ENCODE measurements at places on chromosomes 5 and 9. TPM values are rescaled to one million over a fixed set of nuclear protein-coding genes. Genes with fewer than 3 reads are reported as not detected.

- DNase-seq: no peak
Measured at GRCh38 chr9:4762886-4763541, 22.0 kb upstream of the AK3 start.

DNA sequence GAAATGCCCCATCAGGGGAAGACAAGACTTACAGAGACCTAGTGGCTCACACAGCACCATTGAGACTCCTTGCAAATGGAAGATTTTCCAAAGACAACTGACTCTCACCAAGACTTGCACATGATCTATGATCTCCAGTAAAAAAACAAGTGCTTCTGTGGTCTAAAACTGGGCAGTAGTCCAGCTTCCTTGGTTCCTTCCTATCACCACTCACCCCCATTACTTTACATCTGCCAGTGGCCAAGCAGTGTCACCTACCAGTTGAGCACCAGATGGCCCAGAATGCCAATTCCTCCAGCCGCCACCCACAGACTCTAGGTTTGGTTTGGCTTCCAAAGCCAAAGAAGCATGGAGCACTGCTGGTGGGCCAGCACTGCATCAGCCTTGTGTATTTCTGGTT, 47.7 kb downstream of the SH3TC2 start:
- DNase-seq: no peak

DNA sequence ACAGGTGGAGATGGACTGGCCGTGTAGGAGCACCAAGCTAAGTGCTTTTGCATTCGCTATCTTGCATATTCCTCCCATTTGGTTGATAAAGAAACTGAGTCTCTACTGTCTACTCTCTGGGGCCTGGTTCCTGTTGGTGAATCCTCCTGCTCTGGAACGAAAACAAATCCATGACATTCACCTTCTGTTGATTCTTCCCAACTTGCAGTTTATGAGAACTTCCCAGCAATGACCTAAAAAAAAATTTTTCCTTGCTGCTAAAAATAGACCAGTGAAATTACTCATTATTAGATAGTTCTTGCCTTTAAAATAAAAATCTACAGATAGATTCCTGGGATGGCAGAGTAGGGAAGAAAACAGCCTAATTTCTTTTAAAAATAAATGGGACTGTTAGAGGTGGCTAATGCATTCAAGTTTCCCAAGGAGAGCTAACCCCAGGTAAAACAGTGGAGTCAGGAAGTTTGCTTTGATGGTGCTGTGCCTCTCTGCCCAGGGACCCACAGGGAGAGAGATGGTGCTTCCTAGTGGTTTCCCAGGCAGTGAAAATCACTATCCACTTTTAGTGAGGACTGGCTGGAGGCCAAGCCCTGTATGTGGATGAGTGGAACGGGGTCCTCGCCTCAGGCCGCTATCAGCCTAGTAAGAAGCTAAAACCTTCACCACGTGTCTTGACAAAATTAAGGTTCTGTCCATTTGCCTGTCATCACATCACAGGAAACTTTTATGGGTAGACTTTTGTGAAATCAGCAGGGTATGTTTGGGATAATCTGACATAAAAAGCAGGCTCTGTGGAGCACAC, 68.4 kb upstream of the NR3C1 start:
- no peak for DNase-seq

GRCh38 chr9:134948149-134948548, 30.4 kb upstream of the FCN1 start:
- DNase-seq: no peak

DNA sequence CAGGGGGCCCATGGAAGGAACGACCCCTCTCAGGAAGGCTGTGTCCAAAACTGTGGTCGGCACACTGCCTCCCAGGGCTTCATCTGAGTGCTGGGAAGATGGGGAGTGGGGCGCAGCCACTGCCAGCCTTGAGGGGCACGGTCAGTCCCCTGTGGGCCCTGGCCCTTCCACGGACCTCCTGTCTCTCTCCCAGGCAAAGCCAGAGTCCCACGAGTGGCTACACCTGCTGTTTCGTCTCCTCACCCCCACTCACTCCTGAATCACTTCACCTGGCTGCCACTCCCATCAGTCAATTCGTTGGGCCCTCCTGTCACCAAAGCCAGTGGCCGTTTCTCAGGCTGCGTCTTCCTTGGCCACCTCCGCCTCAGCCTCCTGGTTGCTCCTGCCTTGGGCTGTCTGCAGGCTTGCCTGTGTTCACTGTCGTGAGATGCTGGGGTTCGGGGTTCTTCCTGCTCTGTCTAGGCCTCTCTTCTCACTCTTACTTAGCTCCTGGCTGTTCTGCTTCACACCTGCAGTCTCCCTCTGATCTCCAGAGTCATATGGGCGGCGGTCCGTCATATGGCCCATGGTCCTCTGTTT, 58.8 kb upstream of the RNF130 start:
- DNase-seq: no peak

DNA sequence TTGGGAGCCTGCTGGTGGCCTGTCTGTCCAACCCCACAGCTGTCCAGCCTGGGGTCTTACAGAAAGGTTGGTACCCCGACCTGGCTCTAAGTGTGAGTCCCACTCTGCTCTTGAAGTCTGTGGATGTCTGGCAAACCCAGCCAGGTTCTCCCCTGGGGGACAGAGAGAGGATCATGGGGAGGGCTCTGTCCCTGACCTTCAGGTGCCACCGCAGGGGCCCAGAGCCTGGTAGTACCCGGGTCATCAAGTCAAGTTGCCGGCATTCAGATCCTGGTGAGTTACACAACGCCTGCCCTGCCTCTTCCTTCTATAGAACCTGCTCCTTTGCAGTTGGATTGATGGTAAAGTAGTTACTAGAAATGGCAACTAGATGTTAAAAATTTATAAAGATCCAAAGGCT, 66.7 kb downstream of the ADAMTS2 start:
- no peak for DNase-seq

DNA sequence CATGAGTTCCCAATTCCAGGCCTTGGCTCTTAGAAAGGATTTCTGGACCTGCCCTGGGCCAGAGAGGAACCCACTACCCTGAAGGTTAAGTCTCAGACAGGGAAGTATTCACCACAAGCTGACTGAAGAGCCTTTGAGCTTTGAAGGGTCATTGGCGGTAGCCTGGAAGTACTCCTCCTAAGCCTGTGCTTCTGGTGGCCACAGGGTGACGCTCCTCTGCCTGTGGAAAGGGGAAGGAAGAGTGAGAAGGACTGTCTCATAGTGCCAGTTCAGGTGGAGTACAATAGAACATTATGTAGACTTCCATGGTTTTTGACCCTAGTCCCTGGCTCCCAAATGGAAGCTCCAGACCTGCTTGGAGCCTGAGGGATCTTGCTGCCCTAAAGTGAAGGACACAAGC, 1233.2 kb upstream of the CDH6 start:
- no peak for DNase-seq

The RANBP3L gene
- polyA plus RNA-seq: 0.29 TPM

- DNase-seq: no peak
Measured at GRCh38 chr9:136670576-136671253, 8.0 kb downstream of the EGFL7 start.

DNA sequence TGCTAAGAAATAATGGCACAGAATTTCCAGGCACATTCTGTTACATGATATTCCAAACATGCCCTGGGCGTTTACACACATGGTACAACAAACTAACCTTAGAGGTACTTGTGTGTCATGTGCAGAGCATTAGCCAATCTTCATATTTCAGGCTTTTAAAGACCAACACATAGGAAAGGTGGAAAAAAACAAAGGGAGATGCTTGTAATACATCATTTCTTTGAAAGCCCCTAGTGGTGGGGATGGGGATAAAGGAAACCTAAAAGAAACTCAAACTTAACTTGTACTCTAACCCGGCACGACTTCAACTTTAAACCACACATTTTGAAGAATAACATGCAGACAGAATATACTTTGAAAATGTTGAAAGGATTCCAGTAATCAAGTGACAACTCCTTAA, 133.6 kb downstream of the PTPRD start:
- no peak for DNase-seq

GRCh38 chr5:132009706-132010405, 1.6 kb downstream of the ACSL6 start:
- DNase-seq: no peak

DNA sequence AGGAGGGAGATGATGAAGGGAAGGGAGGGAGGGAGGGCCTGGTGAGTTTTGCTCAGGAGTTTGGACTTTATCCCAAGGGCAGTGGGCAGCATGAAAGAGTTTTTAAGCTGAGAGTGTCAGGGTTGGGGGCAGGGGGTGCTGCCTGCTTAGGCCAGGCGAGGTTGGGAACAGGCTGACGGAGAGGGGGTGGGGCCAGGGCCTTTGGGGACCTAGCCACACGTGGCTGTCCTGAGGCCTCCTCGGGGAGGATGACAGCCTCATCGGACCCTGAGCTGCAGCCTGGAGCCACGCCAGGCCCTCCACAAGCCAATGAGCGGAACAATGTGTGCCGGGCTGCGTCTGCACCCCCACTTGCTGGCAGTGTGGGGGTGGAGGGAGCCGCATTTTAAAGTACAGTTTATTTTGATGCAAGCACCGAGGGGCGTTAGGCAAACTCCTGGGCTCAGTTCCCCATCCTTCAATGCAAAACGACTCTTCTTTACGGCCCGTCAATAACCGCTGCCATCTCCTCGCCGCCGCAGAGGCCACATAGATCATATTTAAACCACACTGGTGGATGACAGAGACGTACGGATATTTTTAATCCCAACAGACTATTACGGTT, 5.3 kb upstream of the RXRA start:
- no peak for DNase-seq

- no peak for DNase-seq
Measured at GRCh38 chr5:16852251-16853005, 83.7 kb downstream of the MYO10 start.

The MSX2 gene
- 1.2 TPM for polyA plus RNA-seq

The C1QTNF3 gene
- polyA plus RNA-seq: 42.5 TPM

- DNase-seq: no peak
Measured at GRCh38 chr9:110837401-110838005, 168.9 kb downstream of the MUSK start.

The FBP2 gene
- 0.17 TPM for polyA plus RNA-seq

DNA sequence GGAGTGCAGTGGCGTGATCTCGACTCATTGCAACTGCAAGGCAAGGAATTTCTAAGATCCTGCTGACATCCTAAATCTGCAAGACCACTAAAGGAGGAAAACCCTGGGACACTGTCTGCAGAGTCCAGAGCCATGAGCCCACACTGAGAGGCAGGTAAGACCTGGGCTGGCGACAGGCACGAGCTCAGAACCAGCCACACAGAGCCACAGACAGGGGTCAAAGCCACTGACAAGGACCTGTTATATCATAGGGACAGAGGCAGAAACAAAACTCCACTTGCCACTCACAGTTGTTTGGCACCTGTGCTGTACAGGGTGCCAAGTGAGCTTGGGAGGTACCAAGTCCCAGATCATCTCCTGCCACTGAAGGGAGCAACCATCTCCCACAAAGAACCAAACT, 34.2 kb downstream of the IPPK start:
- DNase-seq: no peak

The INPP5E gene
- 10.2 TPM for polyA plus RNA-seq

The CDH10 gene
- 4.3 TPM for polyA plus RNA-seq

DNA sequence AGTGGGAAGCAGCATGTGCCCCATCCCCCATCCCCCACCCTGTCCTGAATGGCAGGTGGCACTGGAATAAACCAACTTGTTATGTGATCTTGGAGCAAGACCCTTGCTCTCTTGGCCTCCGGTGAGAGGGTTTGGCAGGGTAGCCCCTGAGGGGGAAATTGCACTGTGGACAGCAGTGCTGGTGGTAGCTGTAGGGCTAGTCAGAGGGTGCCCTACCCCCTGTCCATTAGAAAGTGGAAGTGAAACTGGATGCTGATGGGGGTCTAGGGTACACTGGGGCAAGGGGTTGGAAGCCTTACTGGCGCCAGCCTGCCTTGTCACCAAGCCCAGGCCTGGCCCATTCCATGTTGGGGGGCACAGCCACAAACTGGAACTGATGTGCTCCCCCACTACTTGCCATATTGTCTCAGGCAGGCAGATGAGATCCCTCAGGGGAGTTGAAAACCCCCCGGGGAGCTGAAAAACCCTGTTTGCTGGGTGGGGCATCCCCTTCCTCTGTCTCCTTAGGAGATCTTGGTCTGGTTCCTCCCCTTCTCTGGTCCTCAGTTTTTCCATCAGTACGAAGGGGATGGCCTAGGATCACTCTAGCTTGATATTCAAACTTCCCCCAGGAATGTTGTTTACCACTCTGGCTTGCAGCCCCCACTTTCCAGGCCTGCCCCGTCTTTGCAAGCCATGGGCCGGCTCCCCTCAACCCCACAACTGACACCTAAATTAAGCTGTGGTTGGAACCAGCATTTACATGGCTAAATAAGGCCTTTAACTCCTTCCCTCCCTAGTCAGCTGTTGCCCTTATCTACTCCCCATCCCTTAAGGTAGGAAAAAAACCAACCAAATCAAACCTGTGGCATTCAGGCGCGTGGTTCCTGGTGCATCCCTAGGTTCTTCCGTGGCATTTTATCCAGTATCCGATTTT, 14.4 kb upstream of the SYNPO start:
- DNase-seq: no peak

All from left renal pelvis (tissue), 4 donors.